ENCODE measurements at places on chromosomes 2 and 18.

DNA sequence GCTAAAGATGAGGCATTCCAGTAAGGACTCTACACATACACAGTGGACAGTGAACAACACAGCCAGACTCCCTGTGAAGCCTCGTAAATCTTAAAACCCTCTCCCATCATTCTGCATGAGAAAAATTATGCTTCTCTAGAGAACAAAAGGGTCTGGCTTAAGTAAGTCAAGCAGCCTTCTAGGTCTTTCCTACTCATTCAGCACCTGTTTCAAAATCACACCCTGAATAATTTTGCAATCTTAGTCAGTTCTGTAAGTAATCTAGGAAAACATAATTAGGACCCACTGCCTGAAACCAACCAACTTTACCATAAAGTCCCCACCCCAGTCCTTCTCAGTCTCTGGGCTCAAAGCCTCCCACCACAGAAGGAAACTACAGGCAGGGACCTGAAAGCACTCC, 19.7 kb downstream of the IAH1 start:
- DNase-seq = no peak

GRCh38 chr18:79962835-79963657, 1.4 kb upstream of the HSBP1L1 start:
- DNase-seq = no peak

- no peak for DNase-seq
Measured at GRCh38 chr2:75822336-75822735, 111.6 kb upstream of the GCFC2 start.

DNA sequence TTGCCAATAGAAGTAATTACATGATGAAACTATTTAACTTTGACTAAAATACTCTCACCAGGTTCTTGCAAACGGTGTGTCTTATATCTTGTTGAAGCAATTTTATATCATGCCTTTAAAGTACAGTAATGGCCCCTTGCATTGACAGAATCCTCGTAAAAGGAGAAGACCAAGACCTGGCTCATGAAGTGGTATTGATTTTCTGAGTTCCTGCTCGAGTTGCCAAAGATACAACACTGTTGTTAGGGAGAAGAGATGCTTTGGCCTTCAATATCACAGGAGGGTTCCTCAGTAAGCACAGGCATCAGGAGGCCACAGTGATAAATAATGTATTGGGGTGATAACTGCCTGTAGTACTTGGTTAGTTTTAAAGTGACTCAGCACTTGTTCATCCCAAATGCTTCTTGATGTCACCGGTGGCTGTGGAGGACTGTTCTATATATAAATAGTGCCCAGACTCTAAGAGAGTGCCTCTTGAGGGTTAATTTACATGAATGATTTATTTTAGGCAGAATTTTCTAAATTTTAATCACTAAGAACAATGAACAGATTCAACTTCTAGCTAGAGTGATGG, 571.7 kb upstream of the FANCL start:
- DNase-seq = peak; percentile 65

DNA sequence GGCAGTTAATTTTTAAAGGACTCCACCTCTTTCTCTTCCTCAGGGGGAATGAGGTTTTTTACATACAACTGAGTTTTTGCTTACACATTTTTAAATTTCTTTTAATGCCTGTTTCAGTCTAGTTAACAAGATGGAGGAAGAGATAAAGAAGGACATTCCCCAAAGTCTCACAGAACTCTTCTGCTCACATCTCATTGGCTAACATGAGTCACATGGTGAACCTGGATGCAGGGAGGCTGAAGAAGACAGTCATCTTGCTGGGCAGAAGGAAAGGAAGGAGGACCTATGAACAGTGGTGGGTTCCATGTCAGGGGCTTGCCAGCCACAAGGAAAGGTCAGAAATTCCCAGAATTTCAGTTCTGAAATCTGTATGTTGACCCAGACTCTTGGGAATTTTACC, 10.4 kb upstream of the ST8SIA5 start:
- DNase-seq = no peak

- no peak for DNase-seq
Measured at GRCh38 chr2:185813707-185814106, 75.1 kb downstream of the FSIP2 start.

DNA sequence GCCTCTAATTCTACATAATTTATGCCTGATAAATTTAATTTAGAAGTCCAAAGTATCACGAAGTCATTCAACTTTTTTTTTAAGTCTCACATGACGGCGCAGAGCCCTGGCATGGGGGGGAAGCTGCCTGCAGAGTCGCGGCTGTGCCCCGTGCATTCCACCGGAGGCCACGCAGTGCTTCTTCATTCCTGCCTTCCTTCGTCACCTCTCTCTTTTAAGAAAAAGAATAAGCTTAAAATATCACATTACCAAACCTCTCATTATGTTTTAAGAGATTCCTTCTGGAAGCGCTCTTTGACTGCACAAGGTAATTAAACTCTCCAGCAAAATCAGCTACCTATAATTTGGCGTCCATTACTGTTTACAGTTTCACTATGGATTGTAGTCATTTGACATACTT, 20.3 kb upstream of the KIDINS220 start:
- peak; percentile 53 for DNase-seq

DNA sequence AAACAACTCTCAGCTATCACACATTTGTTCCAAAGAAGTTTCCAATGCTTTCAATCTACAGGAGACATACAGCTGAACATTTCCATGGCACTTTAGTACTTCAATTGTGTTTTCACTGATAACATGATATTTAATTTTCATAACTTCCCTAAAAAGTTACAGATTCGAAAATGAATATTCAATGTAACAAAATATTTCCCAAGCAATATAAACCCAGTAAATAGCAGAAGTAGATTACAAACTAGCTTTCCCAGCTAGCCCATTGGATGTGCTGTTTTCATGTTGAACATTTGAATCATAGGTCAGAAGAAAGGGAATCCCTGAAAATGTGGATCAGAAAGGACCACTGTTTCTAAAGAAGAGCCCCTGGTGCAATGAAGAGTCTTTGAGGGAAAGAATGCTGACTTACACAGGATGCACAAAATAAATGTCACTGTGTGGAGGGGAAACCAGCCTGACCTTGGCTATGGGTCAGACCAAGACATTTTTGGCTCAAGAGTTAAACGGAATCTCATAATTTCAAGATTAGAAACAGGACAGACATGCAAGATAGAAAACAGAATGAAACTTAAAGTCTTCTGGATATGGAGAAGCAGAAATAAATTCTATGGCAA, 22.5 kb downstream of the CYTIP start:
- no peak for DNase-seq

GRCh38 chr2:66573821-66574233, 138.9 kb downstream of the MEIS1 start:
- peak; percentile 95 for DNase-seq

- DNase-seq = peak; percentile 72
Measured at GRCh38 chr2:155310589-155310988, 612.1 kb downstream of the KCNJ3 start.

DNA sequence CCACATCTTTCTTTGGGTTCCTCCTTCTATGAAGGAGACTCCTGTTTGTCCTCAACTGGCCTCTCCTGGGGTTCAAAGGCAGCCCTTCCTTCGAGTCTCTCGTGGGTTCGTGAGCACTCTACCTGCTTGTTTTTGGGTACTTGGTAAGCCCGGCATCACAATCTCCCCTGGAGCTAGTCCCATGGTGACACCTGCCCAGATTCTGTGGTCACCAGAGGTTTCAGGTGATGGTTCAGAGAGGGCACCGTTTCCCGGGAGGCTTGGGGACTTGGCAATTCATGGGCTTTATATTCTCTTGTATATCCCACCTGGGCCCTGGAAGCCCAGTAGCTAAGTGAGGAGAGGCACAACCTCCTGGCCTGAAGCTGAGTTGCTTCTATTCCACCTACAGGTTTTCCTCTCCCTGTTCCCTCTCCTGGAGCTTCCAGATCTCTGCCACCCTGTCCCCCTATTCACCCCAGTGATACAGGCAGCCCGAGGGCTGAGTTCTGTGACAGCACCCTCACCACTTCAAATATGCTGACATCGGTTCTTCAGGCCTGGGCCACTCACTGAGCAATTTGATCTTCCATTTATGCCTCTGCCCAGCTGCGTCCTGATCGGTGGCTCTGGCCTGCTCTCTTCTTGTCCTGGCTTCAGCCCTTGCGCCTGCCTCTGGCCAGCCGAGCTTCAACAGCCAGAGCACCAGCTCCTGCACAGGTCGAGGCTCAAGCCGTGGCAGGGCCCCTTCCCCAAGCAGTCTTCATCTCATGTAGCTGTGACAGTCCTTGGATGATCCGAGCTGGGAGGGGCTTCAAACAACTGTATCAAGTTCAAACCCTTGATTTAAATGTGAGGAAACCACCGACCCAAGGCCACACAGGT, 91.5 kb downstream of the MSH2 start:
- no peak for DNase-seq

GRCh38 chr2:146131048-146131447, 1611.1 kb upstream of the ZEB2 start:
- DNase-seq = no peak

GRCh38 chr2:27377618-27378095, 2.9 kb downstream of the ZNF513 start:
- no peak for DNase-seq

- DNase-seq = no peak
Measured at GRCh38 chr2:28438532-28439063, 45.9 kb downstream of the FOSL2 start.

DNA sequence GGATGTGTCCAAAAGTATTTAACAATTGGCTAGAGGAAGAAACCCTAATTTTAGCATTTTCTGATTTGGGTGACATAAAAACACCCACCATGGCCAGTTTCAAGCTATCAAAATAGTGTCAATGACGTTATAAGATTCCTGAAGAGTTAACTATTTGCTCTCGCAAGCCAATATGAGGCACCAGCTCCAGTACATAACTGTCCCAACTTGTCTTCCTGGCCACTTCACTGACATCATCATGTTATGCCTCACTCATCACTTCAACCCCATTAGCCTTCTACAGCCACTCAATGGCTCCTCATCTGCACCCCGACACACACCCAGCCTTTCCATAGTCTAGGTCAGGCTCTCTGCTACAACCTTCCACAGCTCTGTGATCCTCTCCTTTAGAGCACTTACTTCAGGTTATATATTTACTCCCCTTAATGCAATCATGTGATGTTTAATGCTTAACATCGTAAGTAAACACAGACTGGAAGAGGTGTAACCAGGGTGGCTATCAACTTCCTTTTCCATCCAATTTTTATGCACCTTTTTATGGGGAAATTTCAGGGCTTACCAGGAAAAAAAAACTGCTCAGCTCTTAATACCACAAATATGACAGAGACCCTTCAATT, 158.7 kb downstream of the VWC2L start:
- peak; percentile 10 for DNase-seq
